ENCODE measurements at places on chromosomes 2 and 18.

- DNase-seq, result no peak
Measured at GRCh38 chr2:2798337-2798736, 467.3 kb upstream of the MYT1L start.

DNA sequence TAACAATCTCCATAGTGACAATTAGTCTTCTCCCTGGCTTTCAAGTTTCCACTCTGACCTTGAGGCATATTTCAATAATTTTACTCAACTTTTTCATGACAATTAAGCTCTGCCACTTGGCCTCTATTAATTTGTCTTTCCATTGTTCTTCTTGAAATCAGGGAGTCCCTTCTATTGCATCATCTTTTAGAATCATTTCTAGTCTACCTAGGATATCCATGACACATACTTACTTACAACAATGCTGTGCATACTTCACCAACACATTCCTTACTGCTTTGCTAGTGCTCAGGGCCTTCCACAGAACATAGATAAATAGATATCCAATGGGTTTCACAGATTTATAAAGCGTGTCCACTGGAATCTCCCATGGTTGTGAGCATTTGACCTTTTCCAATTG is 331.5 kb upstream of the LRP1B start:
- no peak for DNase-seq

- no peak for DNase-seq
Measured at GRCh38 chr2:228675646-228676045, 494.2 kb upstream of the SPHKAP start.

GRCh38 chr2:206886696-206887095 is 52.6 kb upstream of the CPO start:
- DNase-seq, result no peak

DNA sequence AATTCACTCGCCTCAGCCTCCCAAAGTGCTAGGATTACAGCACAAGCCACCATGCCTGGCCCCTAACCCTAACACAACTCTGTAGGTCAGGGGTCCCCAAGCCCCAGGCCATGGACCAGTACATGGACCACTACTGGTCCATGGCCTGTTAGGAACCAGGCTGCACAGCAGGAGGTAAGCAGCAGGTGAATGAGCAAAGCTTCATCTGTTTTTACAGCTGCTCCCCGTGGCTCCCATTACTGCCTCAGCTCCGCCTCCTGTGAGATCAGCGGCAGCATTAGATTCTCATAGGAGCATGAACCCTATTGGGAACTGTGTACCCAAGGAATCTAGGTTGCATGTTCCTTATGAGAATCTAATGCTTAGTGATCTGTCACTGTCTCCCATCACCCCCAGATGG is 201.7 kb downstream of the NRP2 start:
- no peak for DNase-seq

DNA sequence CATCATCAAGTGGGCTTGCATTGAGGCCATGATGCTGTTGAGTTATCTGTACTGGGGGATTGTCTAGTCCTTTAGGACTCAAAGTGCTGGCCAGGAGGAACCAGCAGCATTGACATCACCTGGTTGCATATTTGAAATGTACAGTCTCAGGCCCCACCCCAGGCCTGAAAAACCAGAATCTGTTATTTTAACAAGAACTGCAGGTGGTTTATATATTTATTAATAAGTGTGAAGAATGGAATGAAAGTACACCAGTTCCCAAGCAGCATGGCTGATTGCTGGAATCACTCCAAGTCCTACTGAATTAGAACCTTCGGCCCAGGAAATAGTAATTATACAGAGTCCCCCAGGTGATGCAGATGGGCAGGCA is 2.8 kb downstream of the IL1F10 start:
- DNase-seq, result no peak

DNA sequence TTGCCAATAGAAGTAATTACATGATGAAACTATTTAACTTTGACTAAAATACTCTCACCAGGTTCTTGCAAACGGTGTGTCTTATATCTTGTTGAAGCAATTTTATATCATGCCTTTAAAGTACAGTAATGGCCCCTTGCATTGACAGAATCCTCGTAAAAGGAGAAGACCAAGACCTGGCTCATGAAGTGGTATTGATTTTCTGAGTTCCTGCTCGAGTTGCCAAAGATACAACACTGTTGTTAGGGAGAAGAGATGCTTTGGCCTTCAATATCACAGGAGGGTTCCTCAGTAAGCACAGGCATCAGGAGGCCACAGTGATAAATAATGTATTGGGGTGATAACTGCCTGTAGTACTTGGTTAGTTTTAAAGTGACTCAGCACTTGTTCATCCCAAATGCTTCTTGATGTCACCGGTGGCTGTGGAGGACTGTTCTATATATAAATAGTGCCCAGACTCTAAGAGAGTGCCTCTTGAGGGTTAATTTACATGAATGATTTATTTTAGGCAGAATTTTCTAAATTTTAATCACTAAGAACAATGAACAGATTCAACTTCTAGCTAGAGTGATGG is 571.7 kb upstream of the FANCL start:
- DNase-seq, result no peak

DNA sequence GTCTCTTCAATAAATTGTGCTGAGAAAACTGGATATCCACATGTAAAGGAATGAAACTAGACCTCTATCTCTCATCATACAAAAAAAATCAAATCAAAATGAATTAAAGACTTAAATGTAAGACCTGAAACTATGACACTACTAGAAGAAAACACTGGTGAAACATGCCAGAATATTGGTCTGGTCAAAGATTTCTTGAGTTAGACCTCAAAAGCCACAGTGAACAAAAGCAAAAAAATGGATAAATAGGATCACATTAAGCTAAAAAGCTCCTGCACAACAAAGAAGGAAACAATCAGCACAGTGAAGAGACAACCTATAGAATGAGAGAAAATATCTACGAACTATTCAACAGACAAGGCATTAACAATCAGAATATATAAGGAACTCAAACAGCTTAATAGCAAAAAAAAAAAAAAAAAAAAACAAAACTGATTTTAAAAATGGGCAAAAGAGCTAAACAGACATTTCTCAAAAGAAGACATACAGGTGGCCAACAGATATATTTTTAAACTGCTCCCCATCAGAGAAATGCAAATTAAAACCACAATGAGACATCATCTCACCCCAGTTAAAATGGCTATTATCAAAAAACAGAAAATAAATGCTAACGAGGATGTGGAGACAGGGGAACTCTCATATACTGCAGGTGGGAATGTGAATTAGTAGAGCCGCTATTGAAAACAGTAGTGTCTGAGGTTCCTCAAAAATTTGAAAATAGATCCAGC is 66.3 kb downstream of the NCKAP1 start:
- DNase-seq, result no peak

DNA sequence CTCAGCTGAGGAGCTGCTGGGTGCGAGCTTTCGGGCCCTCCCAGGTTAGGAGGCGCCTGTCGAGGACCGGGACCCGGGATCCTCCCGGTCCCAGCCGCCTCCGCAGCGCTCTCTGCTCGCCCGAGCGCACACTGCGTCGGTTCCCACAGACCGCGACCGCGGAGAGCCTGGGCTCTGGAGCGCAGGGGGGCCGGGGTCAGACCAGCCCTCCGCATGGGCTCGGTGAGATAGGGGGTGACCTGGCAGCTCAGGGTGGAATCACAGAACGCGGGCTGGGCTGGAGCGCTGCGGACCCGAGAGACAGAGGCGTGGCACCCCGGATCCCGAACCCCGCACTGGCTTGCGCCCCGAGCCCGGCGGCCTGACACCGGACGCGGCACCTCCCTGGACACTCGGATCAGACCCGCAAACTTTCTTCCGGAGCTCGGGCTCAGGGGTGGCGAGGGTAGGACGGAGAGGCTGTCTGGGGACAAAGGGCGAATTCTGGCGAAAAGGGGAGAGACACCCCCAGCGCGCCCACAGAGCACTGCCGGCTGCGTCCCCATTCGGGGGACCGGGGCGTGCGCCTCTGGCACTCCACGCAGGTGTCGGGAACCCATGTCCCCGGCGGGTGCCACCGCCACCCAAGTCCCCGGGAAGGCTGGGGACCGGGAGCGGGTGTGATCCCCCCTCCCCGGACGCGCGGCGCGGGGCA is 612 bp downstream of the DIPK1C start:
- no peak for DNase-seq

- DNase-seq, result no peak
Measured at GRCh38 chr18:21593540-21594257, 6.8 kb downstream of the ESCO1 start.

DNA sequence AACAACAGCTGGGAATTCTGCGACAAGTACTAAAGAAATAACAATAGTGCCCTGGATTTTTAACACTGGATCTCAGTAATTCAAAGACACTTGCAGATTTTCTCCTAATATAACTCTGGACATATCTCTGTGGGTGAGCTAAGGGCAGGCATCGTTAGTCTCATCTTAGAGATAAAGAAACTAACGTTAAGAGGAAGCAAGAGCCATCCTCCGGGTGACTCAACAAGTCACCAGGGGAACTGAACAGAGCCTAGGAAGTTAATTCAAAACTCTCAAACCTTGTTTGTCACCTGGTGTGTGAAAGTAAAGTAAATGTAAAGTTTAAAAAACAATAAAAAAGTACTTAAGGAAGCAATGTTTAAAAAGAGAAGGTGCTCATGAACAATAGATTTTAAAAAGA is 41.6 kb upstream of the NRP2 start:
- no peak for DNase-seq

DNA sequence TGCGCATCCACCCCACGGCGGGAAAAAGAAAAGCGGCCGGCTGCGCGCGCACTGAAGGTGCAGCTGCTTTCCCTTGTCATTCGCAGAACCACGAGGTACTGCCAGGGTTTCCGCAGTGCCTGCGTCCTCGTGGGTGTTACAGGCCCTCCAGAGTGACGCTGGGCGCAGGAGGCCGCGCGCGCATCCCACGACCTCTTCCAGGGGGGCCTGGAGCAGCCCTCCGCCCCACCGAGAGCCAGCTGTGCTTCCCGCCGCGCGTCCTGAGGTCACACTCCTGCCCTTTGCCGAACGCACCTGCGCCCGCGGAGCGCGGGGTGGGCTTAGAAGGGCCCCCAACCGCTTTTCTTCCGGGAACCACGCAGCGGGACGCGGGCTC is 378 bp upstream of the IAH1 start:
- peak; percentile 56 for DNase-seq

DNA sequence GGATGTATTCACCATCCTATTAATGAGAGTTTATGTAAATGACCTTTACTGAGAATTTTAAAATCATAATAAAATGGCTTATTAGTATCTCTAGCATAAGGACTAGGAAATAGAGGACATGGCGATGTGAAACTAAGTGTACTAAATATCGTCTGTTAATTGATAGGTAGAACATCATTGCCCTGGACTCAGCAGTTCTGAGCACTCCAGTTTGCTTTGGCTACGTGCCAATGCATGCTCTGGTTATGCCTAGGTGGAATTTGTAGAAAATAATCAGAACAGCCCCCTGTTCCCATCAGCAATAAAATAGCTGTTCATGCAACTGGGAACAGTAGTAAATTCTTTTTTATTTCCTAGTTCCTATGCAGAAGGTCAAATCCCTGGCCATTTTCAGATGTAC is 247.8 kb downstream of the DOK6 start:
- no peak for DNase-seq

- DNase-seq, result no peak
Measured at GRCh38 chr2:160282063-160282580, 82.0 kb upstream of the ITGB6 start.

GRCh38 chr2:230987137-230988020 is 8.5 kb upstream of the SPATA3 start:
- DNase-seq, result peak; percentile 66

GRCh38 chr2:134142341-134142738 is 111.5 kb upstream of the MGAT5 start:
- no peak for DNase-seq

DNA sequence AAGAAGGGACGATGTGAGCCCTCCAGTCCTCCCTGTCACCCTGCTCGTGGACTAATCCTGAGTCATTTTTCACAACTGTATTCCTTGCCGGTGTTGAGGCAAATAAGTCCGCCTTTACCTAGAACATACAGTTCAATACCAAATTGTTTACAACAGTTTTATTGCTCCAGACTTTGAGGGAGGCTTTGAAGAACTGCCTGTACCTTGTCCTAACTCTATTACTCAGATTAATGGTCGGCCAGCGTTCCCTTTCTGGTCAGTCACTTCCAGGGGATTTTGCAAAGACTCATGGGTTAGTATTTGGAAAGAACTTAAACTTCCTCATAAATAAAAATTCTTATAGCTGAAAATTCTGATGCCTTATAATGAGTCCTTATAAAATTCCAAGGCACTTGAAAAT is 85.1 kb upstream of the ZNF532 start:
- no peak for DNase-seq

DNA sequence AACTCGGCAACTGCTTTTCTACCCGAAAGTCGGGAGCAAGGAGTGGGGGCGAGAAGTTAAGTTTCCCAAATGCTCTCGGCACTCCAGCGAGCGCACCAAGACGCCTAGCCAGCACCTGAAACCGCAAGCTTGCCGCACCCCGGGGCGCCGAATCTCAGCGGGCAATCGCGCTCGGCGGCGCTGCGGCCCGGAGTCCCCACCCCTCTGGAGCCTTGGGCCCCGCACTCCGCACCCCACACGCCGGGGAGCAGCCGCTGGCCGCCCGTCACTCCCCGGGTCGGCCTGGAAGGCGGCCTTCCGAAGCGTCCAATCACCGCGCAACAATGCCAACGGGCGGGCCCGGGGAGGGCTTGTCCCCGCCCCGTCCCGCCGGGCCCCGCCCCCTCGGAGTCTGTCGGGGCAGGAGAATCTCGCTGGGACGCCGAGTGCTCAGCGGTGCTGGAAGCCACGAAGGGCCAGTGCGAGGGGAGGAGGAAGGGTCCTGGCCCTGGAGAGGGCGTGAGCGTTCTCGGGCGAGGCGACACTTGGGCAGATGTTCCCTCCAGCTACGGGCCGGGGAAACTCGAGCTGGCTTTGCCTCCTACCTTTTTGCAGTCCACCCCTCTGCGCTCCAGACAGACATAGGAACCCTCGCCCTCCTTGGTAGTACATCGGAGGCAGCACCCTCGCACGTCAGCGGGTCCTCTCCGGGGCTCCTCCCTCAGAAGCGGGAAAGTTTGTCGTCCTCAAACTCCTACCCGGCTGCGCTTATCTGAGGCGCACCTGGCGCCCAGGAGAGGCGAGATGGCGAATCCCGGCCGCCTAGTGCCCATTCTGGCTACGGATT is 1.1 kb upstream of the ZBTB7C start:
- peak; percentile 43 for DNase-seq

GRCh38 chr2:63444565-63445288 is 143.6 kb downstream of the WDPCP start:
- DNase-seq, result no peak

- DNase-seq, result no peak
Measured at GRCh38 chr2:218860950-218861381, 1.4 kb downstream of the WNT6 start.

- no peak for DNase-seq
Measured at GRCh38 chr18:44370861-44371260, 309.8 kb upstream of the SETBP1 start.
